ENCODE measurements at places on chromosomes 12 and 14.
A peak's percentile ranks its signal among the peaks of the same experiment; 100 is the strongest.

- DNase-seq = no peak
Measured at GRCh38 chr12:99558109-99558508, 89.4 kb upstream of the GARIN6 start.

GRCh38 chr14:38387821-38388220, 131.9 kb upstream of the CLEC14A start:
- DNase-seq = no peak

- DNase-seq = peak; percentile 48
Measured at GRCh38 chr12:51390891-51391282, 319 bp downstream of the GALNT6 start.

DNA sequence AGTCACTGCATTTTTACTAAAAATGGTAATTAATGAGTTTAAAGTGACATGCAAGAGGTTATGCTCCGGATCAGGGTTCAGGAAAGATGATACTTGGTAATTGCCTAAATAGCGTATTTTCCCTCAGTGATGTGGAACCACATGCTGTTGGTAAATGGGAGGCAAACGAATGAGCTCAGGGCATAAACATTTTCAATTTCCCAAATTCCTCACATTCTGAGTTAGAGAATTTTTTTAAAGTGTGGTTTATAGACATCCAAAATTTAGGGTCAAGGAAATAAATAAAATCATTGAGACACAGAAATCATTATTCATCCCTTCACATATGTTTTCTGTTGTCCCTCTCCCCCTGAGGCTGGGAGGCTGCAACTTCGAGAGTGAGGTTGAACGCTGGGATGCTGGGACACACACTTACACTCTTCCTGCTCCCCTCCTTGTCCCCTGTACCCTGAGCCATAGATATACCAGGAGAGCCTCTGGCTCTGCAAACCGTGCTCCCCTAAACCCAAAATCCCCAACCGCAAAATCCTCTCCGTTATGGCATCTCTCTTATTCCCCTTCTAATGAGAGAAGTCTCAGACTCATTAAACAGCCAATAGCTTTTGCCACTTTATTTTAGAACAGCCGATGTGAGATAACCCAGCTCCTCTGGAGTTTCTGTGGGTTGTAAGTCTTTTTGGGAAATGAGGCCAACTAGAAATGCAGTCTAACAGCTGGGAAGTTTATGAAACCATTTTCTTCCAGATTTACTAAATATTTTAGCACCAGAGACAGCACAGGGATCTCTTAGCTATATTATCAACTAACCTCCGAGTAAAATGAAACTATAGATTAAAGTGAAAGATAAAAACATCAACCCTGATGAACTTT, 21.4 kb upstream of the ADGRD1 start:
- DNase-seq = no peak

DNA sequence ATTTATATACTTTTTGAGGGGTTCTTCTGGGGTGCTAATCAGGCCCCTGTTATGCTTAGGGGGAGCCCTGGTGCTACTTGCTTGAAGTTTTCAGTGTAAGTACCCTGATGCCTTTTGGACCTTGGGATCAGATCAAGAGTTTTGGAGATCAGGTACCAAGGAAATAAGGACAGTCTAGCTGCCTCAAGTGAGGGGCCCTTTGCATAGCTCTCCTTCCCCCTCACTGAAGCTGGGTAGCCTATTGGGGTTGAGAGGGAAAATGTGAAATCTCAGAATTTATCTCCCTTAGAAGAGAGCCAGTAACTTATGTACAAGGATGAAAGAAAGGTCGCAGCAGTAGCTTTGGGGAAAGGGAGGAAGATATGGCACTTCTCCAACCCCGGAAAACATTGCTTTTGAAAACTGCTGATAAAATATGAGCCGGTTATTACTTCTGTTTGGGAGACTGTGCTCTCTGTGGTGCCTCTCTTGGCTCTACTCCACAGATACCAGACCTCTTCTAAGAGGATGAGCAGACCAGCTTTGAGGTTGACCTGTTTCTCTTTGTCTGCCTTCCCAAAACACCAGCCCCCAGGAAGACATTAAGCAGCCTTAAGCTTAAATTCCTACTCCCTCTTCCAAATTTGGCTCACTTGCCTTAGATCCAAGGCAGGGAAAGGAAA, 8.8 kb upstream of the AMHR2 start:
- DNase-seq = no peak

GRCh38 chr12:92400006-92400405, 254.4 kb upstream of the BTG1 start:
- DNase-seq = no peak

- DNase-seq = no peak
Measured at GRCh38 chr12:82182601-82183190, 175.5 kb downstream of the CCDC59 start.

GRCh38 chr12:4719821-4720636, at the start of gene GALNT8:
Gene GALNT8 (plus strand): TSS chr12:4720400. CDS start chr12:4720678, 278 bp downstream.
- DNase-seq = no peak

- DNase-seq = no peak
Measured at GRCh38 chr14:61803755-61804154, 41.5 kb downstream of the SNAPC1 start.

DNA sequence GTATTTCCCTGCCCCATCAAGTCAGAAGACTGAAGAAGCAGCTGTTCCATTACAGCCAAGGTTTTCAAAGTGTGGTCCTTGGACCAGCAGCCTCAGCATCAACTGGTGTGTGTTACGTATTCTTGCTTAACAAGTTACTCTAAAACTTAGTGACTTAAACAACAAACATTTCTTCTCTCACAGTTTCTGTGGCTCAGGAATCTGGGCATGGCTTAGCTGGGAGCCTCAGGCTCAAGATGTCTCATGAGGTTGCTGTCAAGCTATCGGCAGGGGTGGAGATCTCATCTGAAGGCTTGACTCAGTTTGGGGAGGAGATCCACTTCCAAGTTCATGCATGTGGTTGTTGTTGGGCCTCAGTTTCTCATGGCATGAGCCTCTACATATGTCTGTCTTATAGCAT, 174.5 kb downstream of the KTN1 start:
- DNase-seq = no peak

DNA sequence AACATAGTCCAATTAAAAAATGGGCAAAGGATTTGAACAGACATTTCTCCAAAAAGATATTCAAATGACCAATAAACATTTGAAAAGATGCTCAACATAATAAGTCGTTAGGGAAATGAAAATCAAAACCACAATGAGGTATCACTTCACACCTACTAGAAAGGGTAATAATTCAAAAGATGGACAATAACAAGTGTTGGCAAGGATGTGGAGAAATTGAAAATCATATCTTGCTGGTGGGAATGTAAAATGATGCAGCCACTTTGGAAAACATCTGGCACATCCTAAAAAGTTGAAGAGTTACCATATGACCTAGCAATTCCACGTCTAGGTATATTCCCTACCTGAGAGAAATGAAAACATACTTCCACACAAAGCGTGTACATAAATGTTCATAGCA, 1.9 kb downstream of the COX16 start:
- DNase-seq = no peak
